Spinal cord (tissue), 10 donors: ENCODE measurements at places on chromosomes 1 and 21. TPM values are rescaled to one million over a fixed set of nuclear protein-coding genes. Genes with fewer than 3 reads are reported as not detected.

DNA sequence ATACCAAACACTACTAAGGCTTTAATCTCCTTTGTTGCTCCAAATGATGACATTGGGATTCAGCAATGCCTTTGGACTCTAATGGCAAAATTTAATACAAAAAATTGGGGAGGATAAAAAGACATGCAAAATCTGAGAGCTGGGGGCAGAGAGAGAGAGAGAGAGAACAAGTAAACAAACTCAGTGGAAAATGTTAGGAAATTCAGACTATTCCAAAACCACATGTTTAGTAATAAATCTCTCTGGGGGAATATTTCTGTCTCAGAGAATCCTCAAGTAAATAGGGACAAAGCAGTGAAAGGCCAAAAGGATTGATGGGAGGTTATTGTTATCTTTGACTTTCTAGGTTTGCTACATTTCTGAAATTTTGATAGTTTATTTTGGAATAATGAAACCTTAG, 65.7 kb downstream of the PLA2G4A start:
- no peak for DNase-seq

DNA sequence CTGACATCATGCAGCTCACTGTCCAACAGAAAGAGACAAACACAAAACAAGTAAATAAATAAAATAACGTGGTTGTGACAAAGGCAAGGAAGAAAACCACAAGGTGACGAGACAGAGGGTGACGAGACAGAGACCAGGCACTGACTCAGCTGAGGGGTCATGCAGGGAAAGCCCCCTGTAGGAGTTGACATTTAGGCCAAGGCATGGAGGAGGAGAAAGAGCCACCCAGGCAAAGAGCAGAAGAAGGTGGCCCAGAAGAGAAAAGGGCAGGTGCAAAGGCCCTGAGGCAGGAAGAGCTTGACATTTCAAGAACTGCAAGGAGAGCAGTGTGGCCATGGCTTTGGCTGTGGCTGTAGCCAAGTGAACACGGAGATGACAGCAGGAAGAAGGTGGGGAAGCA, 65.1 kb upstream of the ID3 start:
- no peak for DNase-seq

DNA sequence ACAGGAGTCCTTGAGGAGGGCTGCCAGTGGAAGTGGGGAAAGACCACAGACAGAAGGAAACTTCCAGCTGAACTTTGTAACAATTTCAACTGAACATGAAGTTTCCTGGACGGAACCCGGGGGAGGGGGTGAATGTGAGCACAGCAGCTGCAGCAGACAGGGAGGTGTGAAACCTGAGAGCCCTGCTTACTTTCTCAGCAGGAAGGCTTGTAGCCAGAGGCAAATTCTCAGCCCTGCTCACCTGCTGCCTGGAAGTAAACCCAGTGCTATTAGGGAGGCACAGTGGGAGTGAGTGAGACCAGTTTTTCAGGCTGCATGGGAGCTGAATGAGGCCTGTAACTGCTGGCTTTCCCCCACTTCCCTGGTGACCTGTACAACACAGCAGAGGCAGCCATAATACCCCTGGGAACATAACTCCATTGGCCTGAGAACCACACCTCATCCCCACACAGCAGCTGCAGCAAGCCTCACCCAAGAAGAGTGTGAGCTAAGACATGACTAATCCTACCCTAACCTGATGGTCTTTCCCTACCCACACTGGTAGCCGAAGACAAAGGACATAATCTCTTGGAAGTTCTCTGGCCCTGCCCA, 9.6 kb upstream of the SPRR2F start:
- no peak for DNase-seq

GRCh38 chr1:180251526-180252305, 21.7 kb downstream of the LHX4 start:
- no peak for DNase-seq

- no peak for DNase-seq
Measured at GRCh38 chr1:162056043-162056442, 13.4 kb upstream of the NOS1AP start.

GRCh38 chr1:65119951-65120350, 28.1 kb upstream of the AK4 start:
- no peak for DNase-seq

DNA sequence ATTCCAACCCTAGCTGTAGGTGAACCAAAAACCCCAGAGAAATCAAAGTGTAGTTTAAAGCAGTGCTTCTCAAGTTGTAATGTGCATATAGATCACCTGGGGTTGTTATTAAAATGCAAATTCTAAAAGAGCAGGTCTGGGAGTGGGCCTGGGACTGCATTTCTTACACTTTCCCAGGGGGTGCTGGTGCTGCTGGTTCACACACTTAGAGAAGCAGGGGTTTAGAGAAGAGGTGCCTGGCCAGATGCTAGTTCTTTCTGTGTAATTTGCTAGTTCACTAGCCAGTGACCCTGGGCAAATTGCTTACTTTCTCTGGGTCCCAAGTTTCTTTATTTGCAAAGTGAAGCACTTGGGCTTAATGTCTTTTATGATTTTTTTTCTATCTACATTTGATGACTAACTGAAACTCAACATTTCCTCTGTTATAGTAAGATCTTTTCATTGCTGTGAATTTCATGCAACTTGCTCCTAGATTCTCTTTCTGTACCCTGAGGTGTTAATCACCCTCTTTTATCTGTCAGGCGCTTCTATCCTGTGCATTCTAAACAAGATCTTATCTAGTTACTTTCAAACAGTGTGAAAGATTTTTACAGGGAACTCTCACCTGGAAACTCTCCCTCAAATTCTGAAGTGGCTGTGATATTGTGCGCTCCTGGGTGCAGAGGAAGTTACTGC, 141.9 kb upstream of the UBE2U start:
- DNase-seq: no peak

GRCh38 chr1:83725735-83726360, 273.1 kb downstream of the TTLL7 start:
- no peak for DNase-seq

DNA sequence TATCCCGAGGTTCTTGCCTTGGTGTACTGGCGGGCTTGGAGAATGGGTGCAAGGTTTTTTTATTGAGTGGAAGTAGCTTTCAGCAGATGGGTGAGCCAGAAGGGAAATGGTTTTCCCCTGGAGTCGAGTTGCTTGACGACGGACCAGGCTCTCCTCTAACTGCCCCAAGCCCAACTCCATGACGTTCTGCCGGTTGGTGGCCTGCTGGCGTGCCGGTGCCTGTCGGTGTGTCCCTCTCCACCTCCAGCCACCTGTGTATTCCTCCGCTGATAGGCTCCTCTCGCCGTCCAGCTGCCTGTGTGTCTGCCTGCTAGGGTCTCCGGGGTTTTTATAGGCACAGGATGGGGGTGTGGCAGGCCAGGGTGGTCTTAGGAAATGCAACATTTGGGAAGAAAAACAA, 34.3 kb upstream of the PTGFRN start:
- DNase-seq: no peak

DNA sequence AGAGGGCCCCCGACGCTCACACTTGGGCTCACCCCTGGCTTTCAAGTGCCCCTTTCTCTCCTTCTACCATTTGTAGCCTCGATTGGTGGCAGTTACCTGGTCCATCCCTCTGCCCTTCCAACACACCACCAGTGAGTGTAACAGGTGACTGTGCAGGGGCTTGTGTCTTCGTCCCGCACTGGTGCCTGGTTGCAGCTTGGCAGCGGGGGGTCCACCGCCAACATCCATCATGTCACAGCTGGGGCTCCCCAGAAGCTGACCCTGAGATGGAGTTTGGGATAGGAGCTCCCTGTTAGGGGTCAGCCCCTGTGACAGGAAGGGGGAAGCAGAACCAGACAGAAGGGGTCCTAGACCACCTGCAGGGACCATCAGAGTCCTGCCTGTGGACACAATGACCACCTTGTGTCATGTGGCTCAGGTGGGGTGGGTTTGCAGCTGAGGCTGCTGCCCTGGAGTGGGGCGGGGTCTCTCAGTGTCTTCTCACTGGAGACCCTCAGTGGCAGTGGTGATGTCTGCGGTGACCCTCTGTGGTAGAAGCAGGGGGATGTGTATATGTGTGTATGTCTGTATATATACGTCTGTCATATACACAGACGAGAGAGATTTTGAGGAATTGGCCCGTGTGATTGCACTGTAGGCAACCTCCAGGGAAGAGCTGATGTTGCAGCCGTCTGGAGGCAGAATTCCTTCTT, 3.6 kb upstream of the CALML6 start:
- DNase-seq: no peak

- DNase-seq: no peak
Measured at GRCh38 chr1:89489047-89489729, 35.4 kb upstream of the LRRC8B start.

- DNase-seq: no peak
Measured at GRCh38 chr1:220552672-220553260, 24.8 kb downstream of the MARK1 start.

Gene SLC9C2
- total RNA-seq: 1.3 TPM

Gene SPRR3
- not detected for total RNA-seq

Gene FHAD1
- 3.1 TPM for total RNA-seq

Gene ADPRS
- total RNA-seq: 43.0 TPM

Gene ANKRD65
- 1.8 TPM for total RNA-seq

Gene JAM2
- 104 TPM for total RNA-seq

Gene HENMT1
- 24.1 TPM for total RNA-seq

Gene FAM72A
- 4.2 TPM for total RNA-seq
